CD4-positive, alpha-beta T cell treated with Interleukin-21 for 1 hour (primary cell): ENCODE measurements at places on chromosomes 1 and 21.

- no peak for DNase-seq
Observed at GRCh38 chr21:43825936-43826622, 36.7 kb downstream of the RRP1 start.

DNA sequence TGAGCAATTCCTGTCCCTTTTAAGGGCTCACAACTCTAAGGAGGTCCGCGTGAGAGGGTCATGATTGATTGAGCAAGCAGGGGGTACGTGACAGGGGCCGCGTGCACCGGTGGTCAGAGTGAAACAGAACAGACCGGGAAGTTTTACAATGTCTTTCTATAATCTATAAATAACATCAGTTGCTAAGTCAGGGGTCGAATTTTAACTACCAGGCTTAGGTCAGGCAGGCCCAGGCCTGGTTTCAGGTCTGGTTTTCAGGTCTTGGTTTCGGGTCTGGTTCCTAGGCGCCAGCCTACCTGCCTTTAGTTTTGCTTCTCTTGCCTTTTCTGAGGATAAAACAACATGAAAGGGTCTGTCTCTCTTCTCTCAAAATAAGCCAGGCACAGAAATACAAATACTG lies 476.0 kb upstream of the CAMK1G start:
- DNase-seq: no peak

DNA sequence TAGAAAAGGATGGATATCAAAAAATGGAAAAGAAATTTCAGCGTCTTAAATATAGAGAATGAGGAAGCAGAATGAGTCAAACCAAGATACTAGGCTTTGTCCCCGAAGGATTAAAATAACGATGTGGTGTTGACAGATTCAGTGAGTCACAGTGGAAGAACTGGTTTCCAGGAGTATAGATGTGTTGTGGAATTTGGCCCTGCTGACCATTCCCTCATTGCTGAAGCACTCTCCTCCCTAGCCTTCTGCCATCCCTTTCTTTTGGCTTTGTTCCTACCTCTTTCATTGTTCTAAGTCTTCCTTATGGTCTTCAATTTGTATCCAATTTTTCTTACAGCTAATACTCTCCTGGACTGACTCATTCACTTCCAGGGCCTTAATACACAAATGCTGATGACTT lies 23.1 kb upstream of the USP25 start:
- DNase-seq: no peak

DNA sequence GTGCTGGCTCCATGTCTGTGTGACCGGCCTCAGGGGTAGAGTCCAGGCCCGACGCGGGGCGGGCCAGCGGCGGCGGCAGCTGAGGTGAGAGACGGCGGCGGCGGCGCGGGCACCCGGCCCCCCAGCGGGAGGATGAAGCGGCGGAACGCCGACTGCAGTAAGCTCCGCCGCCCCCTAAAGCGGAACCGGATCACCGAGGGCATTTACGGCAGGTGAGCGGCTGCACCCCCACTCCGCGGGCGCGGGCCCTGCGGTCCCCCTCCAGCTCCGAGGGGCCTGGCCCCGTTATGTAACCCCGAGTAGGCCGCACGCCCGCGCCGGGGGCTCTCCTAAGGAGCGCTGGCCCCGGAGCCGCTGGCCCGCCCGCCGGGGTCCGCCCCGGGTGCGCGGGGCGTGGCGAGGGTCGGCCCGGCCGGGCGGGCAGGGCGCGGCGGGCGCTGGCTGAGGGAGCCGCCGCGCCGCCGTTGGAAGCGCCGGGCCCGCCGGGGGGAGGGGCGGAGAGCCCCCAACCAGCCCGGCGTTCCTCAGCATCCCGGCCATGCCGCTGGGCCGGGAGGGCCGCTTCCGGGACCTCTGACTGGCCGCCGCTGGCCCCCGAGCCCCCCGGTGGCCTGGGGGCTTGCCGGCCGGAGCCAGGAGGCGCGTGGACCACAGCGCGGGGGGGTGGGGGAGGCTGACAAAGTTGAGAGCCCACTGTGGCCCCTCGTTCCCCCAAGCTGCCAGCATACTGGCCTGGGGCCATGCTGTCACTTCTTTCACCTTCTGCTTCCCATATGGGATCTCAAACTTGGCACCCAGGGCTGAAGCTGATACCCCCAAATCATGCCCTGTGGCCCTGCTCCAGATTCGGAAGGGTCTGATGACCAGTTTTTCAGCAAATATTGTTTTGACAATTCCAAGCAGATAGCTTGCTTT lies 527 bp downstream of the MACO1 start:
- no peak for DNase-seq

DNA sequence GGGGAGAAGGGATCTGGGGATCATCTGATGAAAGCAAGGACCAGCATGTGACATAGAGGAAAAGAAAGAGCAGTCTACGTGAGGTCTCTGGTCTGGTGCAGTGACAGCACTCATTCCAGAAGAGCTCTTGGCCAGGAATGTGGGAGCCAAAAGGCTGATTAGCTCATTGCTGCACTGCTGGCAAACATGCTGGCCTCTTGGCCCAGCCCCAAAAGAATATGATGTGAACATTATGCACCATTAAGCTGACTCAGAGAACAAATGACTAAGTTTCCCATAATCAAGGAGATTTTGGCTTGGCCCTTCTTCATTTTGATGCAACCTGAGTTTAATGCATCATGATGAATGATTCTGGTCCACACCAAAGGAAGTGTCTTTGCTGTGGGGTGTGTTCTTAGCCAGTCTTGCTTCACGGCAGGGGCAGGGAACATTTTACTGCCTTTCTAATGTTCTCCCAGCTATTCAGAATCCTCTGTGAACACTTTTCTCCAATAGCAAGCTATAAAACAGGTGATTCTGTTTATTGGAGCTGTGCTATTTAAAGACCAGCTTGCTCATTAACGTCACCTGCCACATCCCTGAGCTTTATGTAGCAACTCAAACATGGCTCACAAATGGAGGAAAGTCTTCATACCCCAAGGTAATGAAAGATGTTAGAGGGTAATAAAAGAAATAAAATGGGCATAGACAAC lies 55.1 kb downstream of the PCBP3 start:
- DNase-seq: no peak

DNA sequence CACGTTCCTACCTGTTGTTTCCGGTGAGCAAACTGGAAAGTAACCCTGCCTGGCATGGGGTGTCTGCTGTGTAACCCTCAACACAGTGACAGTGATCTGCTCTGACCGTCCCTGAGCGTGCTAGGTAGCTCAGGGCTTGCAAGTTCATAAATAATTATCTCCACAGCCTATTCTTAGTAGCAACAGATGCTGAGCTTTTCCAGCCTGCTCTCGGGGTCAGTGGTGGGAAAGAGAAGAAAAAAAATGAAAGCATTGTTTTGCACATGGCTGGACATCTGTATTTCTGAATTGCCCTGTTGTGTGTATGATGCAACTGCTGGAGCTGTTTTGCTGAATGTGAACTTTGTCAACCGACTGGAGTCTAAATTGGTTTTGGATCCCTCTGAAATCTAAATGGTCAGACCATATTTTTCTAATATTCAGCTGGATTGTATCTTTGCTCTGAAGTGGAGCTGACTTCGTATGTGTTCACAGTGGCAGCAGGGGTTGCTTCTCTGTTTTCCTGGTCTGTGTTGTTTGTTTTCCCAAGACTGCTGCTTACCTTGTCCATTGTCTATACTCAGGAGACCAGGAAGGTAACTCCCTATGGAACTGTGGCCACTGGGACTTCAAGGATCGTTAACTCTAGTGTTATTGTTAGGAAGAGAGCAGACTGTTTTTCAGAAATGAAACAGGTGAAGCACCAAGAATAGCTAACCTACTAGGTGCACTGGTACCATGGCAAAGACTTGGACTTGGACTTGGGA lies 27.0 kb downstream of the TGFB2 start:
- no peak for DNase-seq

GRCh38 chr1:157399984-157400382 lies 152.3 kb downstream of the FCRL5 start:
- peak; percentile 6 for DNase-seq

DNA sequence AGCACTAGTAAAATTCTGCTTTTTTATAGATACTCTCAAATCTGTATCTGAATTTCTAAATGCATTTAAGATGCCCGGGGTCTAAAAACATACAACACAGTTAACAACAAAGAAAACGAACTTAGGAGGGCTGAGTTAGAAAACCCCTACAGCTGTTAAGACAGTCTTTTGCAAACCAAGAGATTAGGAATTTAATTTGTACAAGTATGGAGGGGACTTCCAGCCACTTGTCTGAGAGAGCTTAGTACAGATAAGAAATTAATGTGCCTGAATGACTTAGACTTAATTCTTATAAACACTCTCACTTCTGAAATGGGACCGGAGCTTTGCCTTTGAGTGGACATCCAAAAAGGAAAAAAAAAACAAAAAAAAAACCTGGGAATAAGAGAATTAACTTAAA lies 61.6 kb downstream of the SMYD3 start:
- no peak for DNase-seq

DNA sequence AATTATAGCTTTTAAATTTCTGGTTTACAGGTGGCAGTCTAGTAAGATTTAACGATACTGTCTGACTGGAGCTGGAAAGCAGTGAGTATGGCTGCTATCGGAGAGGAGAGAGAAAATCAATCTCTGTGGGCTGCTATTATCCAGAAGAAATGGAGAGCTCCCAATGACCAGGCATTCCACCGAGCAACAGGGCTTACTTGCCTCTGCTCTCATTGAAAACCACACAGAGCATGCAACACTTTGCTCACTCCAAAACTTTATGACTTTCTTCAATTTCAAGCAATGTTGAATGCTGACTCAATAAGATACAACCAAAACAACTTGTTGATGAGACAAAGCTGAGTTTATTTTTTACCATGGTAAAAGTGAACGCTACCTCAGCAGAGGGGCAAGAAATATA lies 337.0 kb upstream of the NCAM2 start:
- no peak for DNase-seq

GRCh38 chr1:164668491-164669400 lies 109.8 kb downstream of the PBX1 start:
- DNase-seq: no peak

GRCh38 chr1:203648276-203648675 lies 21.6 kb downstream of the ATP2B4 start:
- DNase-seq: peak; percentile 35

- no peak for DNase-seq
Observed at GRCh38 chr1:222042120-222042519, 300.2 kb upstream of the DUSP10 start.

DNA sequence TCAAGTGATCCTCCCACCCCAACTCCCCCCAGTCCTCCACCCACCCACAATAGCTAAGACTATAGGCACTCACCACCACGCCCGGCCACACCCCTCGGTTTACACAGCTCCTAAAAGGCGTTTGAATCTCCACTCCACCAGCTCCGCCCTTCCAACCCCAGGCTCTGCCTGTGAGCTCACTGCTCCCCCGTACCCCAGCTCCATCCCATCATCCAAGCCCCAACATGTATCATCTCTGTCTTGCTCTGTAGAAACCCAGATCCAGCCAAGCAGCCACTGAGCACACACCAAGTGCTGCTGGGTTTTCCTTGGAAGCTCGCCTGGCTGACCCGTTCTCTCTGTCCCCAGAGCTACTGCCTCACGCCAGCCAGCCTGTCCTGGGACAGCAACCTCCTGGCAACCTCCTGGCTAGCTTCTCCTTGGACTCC lies 12.0 kb upstream of the S100A2 start:
- DNase-seq: no peak

GRCh38 chr1:2091611-2092604 lies 41.7 kb downstream of the PRKCZ start:
- peak; percentile 32 for DNase-seq

GRCh38 chr21:36753556-36753955 lies 54.6 kb downstream of the SIM2 start:
- DNase-seq: no peak

DNA sequence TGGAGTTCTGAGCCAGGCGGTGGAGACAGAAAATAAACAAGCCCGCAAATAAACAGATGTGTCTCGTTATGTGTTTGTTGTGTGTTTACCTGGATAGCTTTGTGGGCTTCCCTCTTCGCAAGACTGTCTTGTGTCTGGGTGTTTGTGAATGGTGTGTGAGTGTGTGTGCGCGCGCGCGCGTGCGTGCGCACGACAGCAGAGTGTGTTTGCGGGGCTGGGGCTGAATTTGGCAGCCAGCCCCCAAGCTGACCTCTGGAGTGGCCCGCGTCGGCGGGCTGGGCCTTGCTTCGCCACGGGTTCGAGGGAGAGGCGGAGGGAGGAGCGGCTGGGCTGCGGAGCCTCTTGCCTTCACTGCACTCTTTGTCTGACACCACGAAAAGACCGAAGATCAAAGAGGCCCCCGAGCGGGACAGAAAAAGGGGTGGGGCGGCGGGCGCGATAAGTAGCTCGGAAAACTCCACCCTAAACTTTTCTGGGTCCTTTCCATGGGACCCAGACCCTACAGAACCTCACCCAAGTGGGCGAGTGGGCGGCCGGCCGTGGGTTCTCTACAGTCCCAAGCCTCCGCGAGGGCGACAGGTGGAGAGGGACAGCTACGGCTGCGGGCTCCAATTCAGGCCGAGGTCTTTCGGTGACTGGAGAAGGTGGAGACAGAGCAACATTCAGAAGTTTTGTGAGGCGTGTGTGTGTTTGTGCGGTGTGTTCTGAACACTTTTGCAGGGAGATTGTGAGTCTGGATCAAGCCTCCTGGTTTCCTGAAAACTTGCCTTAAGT lies 14.5 kb downstream of the PAX7 start:
- no peak for DNase-seq

DNA sequence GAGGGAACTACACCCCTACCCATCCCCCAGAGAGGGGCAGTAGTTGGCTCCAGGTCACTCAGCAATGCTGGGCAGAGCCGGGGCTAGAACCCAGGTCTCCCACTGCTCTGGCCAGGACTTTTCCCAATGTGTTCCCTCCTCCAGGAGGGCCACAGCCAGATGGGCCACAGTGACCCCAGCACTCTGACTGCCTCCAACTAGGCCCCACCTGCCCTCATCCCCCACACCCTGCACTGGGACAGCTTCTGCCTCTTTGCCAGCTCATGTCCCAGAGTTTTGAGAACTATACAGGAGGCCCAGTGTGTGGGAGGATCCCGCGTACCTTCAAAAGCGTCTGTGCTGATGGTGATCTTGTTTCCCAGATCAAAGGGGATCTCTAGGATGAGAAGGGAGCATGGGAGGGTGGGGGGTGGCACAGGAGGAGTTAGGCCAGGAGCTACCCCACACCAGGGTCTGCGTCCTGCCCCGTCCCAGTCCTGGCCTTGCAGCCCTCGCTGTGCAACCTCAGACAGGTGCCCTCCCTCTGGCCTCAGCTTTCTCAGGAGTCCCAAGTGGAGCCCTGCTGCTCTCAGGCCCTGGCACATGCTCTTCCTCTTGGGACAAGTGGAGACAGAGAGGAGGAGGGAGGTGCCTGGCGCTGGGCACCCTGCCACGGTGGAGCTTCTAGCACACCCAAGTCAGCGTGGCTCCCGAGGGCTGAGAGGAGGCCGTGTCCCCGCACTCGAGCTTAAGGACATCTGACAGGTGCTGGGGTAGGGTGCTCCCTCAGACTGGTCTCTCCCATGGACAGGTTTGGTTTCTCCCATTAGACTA lies 22.0 kb downstream of the MYOM3 start:
- no peak for DNase-seq

DNA sequence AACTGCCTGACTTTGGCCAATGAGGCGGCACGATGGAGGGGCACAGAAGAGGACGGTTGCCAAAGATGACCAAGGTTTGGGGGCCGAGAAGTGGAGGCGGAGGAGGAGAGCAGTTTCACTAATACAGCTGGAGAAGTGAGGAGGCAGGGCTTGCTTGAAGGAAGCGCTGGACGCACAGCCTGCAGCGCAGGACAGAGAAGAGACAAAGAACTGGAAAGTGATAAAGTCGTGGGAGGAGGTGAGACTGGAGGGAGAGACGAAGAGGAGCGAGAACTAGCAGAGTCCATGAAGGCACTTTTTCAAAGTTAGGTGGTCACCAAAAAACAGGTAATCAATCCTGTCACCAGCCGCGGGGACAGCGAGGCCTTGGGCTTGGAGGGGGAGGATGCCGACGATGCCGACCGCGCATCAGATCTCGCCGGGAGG lies 771 bp downstream of the PACC1 start:
- DNase-seq: no peak

- no peak for DNase-seq
Observed at GRCh38 chr1:111736548-111737215, 2.5 kb downstream of the INKA2 start.
